ENCODE measurements at places on chromosomes 5 and 9.

- no peak for DNase-seq
These were observed 14.9 kb downstream of the DEPDC1B start for GRCh38 chr5:60685028-60685427.

DNA sequence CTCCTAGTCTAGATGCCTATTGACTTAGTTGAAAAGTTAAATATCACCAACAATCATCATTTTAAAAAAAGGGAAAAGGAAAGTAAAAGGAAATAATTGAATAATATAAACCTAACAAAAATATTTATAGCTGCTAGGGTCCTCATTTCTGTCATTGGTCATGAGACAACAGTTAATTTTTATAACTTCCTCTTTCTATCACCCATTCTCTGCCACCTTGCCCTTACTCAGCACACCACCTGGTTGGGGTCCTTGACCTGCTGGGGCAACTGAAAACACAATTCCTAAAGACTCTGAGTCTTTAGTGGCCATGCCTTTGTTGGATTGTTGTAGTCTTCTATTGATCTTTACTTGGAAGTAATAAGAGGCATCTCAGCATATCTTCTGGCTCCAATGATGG, 179.5 kb upstream of the MAST4 start:
- DNase-seq, result no peak

DNA sequence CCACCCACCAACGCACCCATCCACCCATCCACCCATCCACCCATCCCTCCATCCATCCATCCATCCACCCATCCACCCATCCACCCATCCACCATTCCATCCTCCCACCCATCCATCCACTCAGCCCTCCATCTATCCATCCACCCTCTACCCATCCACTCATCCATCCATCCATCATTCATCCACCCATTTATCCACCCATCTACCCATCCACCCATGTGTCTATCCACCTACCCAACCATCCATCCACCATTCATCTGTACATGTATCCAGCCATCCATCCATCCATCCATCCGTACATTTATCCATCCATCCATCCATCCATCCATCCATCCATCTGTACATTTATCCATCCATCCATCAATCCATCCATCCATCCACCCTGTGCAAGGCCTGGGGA, 11.1 kb upstream of the VAV2 start:
- no peak for DNase-seq

DNA sequence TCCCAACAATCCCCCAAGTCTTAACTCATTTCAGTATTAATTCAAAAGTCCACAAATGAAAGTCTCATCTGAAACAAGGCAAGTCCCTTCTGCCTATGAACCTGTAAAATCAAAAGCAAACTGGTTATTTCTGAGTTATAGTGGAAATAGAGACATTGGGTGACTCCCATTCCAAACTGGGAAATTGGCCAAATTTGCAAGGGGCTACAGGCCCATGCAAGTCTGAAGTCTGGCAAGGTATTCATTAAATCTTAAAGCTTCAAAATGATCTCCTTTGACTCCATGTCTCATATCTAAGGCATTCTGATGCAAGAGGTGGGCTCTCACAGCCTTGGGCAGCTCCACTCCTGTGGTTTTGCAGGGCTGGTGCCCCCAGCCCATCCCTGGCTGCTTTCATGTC, 167.9 kb downstream of the HTR1A start:
- DNase-seq, result no peak

GRCh38 chr5:59104400-59105127, 521.7 kb downstream of the RAB3C start:
- no peak for DNase-seq

- no peak for DNase-seq
These were observed 9.5 kb downstream of the INVS start for GRCh38 chr9:100108559-100108958.

- peak; percentile 58 for DNase-seq
These were observed 46.1 kb upstream of the CER1 start for GRCh38 chr9:14768405-14769229.

- no peak for DNase-seq
These were observed 33.6 kb downstream of the HTR4 start for GRCh38 chr5:148620696-148621095.

Measured in B cell (primary cell).